Fibroblast of the aortic adventitia (primary cell): ENCODE measurements at places on chromosomes 12 and 14.

DNA sequence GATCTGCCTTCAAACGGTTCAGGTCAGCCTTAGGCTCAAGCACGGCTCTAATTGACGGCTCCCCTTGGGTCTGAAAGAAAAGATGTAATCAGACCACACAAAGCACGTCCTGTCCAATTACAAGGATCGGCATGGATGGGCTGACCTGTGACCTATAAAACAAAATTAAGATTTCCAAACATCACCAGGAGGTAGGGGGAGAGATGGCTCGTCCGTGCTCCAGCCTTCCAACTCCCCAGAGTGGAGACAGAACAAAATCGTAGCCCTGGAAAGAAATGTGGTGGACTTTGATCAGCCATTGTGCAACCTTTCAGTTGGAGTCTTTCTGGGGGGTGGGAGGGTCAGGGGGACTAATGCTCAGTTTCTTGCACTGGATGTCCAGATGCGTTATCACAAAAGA, 226.6 kb upstream of the DIO3 start:
- no peak for DNase-seq

DNA sequence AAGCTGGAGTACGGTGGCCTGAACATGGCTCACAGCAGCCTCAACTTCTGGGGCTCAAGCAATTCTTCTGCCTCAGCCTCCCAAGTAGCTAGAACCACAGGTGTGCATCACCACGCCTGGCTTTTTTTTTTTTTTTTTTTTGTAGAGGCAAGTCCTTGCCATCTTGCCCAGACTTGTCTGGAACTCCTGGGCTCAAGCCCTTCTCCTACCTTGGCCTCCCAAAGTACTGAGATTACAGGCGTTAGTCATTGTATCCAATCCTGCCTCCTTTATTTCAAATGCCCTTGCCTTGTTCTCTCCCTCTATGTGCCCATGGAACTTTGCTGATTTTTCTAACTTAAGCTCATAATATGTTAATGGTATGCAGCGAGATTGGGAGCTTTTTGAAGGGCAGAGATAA, 49.2 kb upstream of the PRICKLE1 start:
- no peak for DNase-seq

GRCh38 chr14:90733139-90733808, 83.0 kb downstream of the TTC7B start:
- no peak for DNase-seq

GRCh38 chr14:53841109-53842099, 115.2 kb downstream of the BMP4 start:
- DNase-seq = no peak

GRCh38 chr14:89408907-89409700, 7.9 kb downstream of the FOXN3 start:
- no peak for DNase-seq

DNA sequence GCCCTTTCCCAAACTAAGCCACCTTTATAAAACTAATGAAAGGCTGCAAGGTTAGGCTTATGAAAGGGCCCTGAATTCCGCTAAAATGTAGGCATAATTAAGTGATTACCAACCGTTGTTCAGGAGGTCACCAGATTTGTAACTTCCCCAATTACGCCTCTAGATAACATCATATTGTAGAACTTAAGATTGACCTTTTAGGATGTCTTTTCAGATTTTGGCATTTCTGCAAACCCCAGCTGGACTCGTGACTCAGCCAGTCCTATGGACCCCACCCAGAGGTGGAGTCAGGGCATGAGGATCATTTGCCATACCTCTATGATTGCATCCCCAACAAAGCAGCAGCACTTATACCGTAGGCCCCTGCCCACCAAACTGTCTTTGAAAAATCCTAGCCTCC, 3.7 kb upstream of the LPCAT3 start:
- DNase-seq = peak; percentile 16

- no peak for DNase-seq
Observed at GRCh38 chr14:68896132-68896531, 83.0 kb downstream of the ACTN1 start.

DNA sequence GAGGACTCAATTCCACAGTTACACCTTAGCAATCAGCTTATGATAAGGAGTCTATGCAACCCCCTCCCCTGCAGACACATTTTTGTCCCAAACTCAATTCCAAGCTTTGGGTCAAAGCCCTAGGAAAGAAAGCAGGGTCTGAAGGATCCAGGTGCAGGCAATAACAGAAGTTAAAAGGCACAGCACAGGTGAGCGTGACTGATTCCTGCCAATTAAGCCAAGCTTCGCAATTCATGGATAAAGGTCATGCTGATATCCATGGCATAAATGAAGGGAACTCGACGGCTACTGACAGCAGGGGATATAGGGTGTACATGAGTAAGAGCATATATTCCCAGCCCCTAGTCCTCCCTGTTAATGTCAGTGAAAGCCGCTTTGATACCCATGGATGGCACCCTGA, 39.3 kb downstream of the C12orf56 start:
- no peak for DNase-seq

GRCh38 chr14:93723001-93723400, 65.3 kb downstream of the PRIMA1 start:
- no peak for DNase-seq

GRCh38 chr12:123273166-123273565, 1.5 kb upstream of the CDK2AP1 start:
- DNase-seq = no peak

DNA sequence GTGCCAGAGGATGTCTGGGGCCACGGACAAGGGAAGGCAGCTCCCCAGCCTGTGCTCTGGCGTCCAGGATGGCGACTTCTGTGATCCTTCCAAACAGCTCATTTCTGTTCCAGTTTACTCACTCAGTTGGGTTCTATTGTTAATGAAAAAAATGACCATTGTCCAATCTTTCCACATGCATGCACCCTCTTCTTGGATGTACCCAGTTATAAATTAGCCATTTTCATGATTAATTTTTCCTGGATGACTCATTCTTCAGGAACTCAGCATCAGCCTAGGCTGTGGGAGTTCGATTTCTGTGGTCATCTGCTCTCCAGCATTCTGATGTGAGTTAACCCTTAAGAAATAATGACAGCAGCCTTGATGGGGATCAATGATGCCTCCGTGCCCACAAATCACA, 926.8 kb downstream of the BCL11B start:
- DNase-seq = no peak

DNA sequence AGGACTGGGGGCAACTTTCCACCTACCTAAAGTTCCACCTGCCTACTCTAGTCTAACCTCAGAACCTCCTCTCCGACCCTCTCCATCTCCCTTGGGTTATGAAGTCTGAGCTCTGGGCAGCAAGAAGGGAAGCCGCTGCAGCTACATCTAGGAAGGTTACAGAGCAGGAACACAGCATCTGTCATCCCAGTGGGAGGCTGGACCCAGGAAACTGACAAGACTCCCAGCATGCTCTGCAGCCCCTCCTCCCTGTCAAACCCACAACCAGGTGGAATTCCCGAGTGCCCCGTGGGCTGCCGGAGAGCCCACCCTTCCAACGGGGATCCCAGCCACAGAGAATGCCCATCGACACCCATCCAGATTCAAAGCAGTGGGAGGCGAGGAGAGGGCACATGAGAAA, 2.1 kb downstream of the TESC start:
- DNase-seq = no peak

DNA sequence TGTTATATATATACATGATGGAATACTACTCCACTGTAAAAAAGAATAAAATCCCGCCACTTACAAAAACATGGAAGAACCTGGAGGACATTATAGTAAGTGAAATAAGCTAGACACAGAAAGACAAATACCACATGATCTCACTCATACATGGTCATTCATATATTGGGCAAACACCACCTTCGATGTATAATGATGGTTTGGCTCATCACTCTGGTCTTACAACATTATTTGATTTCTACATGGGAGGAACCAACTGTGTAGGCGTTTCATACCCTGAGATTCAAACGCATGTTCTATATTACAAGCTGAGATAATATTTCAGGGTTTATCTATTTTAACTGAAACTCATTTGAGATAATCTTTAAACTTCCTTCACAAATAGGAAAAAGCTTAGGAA, 48.3 kb downstream of the ABCD2 start:
- DNase-seq = no peak

- DNase-seq = no peak
Observed at GRCh38 chr14:102573591-102574046, 18.8 kb upstream of the RCOR1 start.

GRCh38 chr14:64112867-64113678, 181.1 kb downstream of the ESR2 start:
- DNase-seq = no peak

- DNase-seq = no peak
Observed at GRCh38 chr12:113142886-113143332, 6.6 kb upstream of the CFAP73 start.

- DNase-seq = peak; percentile 42
Observed at GRCh38 chr12:91105807-91106206, 5.5 kb downstream of the LUM start.

GRCh38 chr14:37594238-37594970, 645 bp downstream of the FOXA1 start:
- peak; percentile 83 for DNase-seq

DNA sequence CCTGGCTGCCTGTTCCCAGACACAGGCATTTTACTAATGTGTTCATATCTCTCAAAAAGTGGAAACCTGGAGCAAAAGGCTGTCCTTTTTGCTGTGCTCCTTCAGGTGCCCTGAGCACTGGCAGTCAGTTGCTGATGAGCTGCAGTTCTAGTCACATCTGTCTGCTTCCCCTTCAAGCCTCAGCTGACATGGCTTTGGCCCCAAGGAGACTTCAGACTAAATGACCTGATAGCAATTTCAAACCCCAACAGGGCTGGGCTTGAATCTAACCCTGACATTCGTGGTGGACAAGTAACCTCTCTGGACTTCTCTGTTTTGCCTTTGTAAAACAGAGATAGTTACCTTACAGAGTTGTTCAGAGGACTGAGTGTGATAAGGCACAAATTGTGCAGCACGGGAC, 5.7 kb downstream of the SERPINA9 start:
- no peak for DNase-seq

GRCh38 chr12:67986632-67987031, 2.6 kb upstream of the IFNG-AS1 start:
- DNase-seq = peak; percentile 34

DNA sequence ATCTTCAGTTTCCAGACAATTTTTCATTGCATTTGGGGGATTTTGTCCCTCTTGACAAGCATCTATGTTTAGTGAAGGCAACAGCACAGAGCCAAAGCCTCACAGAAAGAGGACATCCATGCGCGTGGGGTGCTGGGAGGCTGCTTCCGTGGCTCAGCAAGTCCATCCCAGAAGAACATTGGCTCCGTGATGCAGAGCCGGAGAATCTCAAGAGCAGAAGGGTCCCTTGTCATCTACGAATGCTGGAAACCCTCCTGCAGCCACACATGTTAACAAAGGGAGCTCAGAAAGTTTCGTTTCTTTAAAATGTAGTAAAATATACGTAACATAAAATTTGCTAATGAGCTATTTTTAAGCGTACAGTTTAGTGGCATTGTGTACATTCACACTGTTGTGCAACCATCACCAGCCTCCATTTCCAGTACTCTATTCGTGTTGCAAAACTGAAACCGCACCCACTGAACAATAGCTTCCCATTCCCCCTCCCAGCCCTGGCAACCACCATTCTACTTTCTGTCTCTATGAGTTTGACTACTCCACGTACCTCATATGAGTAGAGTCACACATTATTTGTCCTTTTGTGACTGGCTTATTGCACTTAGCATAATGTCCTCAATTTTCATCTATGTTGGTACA, 185.9 kb downstream of the TTC7B start:
- DNase-seq = no peak

GRCh38 chr14:74979442-74980397, 23.0 kb upstream of the EIF2B2 start:
- DNase-seq = peak; percentile 33

DNA sequence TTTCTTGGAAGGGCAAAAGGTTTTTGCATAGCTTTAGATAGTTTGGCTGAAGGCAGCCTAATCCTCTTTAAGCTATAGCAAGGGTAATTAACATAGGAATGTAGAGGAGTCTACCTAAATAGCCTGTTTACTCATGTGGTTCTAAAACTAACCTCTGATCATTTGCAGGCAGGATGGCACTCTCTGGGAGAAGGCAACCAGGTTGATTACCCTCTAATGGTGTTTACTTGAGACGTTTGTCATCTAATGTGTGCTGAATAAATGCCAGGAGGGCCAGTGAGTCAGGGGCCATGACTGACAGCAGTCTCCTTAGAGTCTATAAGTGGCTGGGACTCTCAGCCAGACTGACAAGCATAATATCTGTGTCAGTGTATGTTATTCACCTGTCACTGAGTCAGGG, 286.4 kb downstream of the PCNX1 start:
- DNase-seq = no peak

DNA sequence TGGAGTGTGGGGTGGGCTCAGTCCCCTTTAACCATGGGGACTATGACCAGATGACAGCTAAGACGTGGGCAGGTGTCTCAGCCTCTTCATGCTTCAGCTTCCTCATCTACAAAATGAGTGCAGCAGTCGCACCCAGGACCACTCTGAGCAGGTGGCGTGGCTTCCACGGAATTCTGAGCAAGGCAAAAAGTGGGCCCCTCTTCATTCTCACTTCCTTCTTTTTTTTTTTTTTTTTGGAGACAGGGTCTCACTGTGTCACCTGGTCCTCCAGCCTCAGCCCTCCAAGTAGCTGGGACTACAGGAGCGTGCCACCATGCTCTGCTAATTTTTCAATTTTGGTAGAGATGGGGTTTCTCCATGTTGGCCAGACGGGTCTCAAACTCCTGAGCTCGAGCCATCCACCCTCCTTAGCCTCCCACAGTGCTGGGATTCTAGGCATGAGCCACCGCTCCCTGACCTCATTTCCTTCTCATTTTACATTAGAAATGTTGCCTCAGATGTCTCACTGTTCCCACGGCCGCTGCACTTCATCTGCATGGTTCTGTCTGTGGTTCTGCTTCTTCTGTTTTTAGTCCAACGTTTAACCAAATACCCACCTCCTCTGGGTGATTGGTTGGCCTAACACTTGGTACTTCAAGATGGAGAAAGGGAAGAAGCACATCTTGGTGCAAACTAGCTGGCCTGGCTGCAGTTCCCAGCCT, 41.3 kb upstream of the BCL7A start:
- no peak for DNase-seq

- DNase-seq = no peak
Observed at GRCh38 chr12:1595026-1595561, 713 bp upstream of the FBXL14 start.

- no peak for DNase-seq
Observed at GRCh38 chr12:113170926-113171325, 14.4 kb downstream of the DDX54 start.

- peak; percentile 67 for DNase-seq
Observed at GRCh38 chr12:68359674-68360073, 27.5 kb upstream of the MDM1 start.

- DNase-seq = no peak
Observed at GRCh38 chr12:66240096-66240820, 51.2 kb downstream of the IRAK3 start.

- DNase-seq = no peak
Observed at GRCh38 chr12:57195611-57196371, 20.8 kb upstream of the NXPH4 start.

DNA sequence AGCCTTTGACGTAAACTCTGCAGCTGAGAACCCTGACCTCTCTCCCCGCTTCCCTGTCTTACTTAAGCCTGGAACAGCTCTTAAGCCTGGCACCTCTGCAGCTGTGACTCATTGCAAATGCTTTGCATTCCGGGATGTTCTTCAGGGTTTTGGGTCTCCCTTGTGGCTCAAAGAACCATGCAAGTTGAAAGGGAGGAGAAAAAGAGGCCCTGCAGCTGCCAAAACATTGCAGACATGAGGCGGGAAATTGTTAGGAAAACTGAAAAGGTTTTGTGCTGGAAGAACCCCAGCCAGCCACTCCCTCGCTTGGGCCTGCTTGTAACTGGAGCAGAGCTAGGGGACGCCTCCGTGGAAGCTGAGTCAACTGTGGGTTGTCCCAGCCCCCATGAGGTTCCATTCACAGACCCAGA, 60.2 kb upstream of the FERMT2 start:
- peak; percentile 99 for DNase-seq

GRCh38 chr14:89963288-89963978, 7.7 kb downstream of the TDP1 start:
- no peak for DNase-seq
